ENCODE measurements at places on chromosomes 6 and 20.

DNA sequence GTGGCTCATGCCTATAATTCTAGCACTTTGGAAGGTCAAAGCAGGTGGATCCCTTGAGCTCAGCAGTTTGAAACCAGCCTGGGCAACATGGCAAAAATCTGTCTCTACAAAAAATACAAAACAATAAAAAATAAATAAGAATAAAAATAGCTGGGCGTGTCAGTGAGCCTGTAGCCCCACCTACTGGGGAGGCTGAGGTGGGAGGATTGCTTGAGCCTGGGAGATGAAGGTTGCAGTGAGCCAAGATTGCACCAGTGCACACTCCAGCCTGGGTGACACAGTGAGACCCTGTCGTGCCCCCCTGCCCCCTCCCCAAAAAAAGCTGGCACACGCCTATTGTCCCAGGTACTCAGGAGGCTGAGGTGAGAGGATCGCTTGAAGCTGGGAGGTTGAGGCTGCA, 35.1 kb upstream of the SRPK1 start:
- H3K27ac ChIP-seq: no peak overlapping the region
- H3K27me3 ChIP-seq: peaks cover 21% of the 10 kb centered on the region
- DNase-seq: no peak
- H3K36me3 ChIP-seq: no peaks in the 10 kb centered on the region
- no peaks in the 10 kb centered on the region for H3K4me1 ChIP-seq
- no peak overlapping the region for H3K4me3 ChIP-seq

DNA sequence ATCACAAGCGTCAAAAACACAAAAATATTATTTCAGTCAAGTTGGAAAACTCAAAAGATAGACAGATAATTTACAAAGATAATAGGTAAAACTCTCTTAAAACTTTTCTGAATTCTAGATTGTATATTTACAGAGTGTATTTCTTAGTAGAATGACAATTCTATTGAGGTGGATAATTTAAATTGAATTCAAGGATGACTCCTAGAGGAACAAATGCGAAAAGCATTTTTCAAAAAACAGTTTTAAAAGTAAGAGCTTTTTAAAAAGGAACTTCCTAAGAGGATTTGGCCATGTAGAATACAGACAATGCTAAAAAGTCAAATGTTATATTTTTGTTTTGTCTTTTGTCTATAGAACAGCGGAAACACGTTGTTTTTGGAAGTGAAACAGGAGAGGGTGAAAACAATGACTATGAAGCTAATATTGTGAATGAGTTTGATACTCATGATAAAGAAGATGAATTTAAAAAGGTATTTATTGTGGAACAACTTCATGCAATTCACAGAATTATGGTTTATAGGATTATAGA, 90.1 kb downstream of the DNAH8 start:
- no peaks in the 10 kb centered on the region for H3K4me1 ChIP-seq
- H3K36me3 ChIP-seq: peaks cover 3% of the 10 kb centered on the region
- DNase-seq: no peak
- no peak overlapping the region for H3K27ac ChIP-seq

DNA sequence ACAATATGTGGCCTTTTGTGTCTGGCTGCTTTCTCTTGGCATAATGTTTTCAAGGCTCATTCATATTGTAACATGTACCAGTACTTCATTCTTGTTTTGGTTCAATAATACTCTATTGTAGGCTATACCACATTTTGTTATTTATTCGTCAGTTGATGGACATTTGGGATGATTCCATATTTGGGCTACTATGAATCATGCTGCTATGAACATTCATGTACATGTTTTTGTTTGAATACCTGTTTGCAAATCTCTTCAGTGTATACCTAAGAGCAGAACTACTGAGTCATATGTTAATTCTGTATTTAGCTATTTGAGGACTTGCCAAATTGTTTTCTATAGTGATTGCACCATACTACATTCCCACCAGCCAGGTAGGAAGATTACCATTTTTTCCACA, 259.9 kb downstream of the GMPR start:
- peaks cover 16% of the 10 kb centered on the region for H3K4me1 ChIP-seq
- DNase-seq: no peak
- H3K36me3 ChIP-seq: no peaks in the 10 kb centered on the region
- H3K27me3 ChIP-seq: no peaks in the 10 kb centered on the region
- no peak overlapping the region for H3K4me3 ChIP-seq

- H3K27me3 ChIP-seq: no peaks in the 10 kb centered on the region
- peaks cover 8% of the 10 kb centered on the region for H3K4me1 ChIP-seq
- H3K36me3 ChIP-seq: no peaks in the 10 kb centered on the region
Observed at GRCh38 chr20:5069141-5069806, 50.5 kb downstream of the PCNA start.

GRCh38 chr6:36755435-36756348, 58.1 kb downstream of the RAB44 start:
- H3K27me3 ChIP-seq: no peaks in the 10 kb centered on the region
- DNase-seq: peak; percentile 57
- H3K27ac ChIP-seq: peak overlapping the region; percentile 96
- peaks cover 23% of the 10 kb centered on the region for H3K36me3 ChIP-seq
- H3K4me3 ChIP-seq: peak overlapping the region; percentile 92

GRCh38 chr6:17211101-17211500, 70.1 kb upstream of the RBM24 start:
- H3K4me3 ChIP-seq: no peak overlapping the region
- no peaks in the 10 kb centered on the region for H3K4me1 ChIP-seq
- no peak overlapping the region for H3K27ac ChIP-seq
- H3K36me3 ChIP-seq: no peaks in the 10 kb centered on the region
- H3K27me3 ChIP-seq: no peaks in the 10 kb centered on the region

DNA sequence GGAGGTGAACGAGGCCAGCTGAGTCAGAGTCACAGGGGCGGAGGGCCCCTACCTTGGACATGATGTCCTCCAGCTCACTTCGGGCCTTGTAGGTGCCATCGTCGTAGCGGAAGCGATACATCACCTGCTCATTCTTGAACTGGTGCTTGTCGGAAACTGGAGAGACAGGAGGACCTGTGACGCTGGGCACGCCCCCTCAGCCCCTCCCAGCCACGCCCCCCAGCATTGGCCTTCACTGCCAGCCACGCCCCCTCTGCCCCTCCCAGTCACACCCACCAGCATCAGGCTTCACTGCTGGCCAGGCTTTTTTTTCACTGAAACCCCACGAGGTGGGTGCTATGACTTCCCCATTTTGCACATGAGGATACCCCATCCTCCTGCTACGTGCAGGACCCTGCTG, 148.2 kb downstream of the PREX1 start:
- H3K27ac ChIP-seq: no peak overlapping the region
- no peak overlapping the region for H3K4me3 ChIP-seq
- DNase-seq: peak; percentile 20
- no peaks in the 10 kb centered on the region for H3K27me3 ChIP-seq
- peaks cover 4% of the 10 kb centered on the region for H3K4me1 ChIP-seq

DNA sequence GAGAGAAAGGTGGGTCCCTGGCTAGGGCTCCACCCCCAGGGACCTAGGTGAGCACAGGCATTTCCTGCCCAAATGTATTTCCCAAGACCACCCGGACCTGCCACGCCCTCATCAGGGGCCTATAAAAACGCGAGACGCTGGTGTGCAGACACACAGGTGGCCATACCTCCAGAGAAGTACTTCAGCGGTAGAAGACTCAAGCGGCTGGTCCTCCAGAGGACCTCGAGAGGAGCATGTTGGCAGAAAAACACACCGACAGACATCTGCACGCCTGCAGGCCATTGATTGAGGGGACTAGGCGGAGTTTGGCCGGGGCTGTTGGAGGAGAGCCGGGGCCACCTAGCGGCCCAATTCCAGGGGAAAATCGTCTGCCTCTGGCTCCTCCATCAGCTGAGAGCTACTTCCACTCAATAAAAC, 695.8 kb upstream of the MMS22L start:
- DNase-seq: no peak
- no peak overlapping the region for H3K27ac ChIP-seq
- no peak overlapping the region for H3K4me3 ChIP-seq
- H3K36me3 ChIP-seq: no peaks in the 10 kb centered on the region

DNA sequence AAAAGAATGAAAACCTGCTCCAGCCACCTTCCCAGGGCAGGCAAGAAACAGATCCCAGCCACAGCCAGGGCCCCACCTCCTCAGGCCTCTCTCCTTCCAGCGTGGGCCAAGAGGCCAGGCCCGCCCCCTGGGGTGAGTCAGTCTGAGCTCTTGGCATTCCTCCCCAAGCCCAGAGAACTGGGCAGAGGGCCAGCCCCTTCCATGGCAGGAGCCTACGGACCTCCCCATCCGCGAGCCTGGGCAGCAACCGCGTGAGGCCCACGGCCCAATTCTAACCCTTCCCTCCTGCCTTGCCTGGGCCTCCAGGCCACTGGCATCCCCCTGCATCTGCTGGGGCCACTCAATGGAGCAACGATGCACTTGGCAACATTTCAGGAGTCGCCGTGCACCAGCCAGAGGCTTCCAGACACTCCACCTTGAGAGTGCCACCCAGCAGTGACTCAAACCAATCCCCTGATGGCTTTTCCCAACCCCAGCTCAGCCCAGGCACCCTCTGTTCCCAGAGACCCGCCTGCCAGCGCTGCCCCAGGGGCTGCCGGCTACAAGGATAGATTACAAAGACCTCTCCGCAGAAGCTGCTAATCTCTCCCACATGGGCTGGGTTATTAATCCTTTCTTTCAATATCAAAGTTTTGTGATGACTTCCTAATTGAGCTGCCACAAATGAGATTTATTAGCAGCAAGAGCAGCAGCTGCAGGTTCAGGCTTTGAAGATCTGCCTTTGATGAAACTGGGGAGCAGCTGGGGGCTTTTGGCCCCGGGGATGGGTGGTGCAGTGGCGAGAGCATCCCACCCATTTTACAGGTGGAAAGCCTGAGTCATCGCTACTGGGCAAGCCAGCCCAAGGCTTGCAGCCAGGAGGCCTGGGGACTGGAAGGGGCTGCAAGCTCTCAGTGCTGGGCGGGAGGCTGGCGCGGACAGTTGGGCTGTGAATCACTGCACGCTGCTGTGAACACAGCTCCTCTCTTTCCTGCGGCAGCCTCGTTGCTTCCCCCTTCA, 85.7 kb downstream of the NFATC2 start:
- H3K4me3 ChIP-seq: peak overlapping the region; percentile 44
- no peaks in the 10 kb centered on the region for H3K27me3 ChIP-seq
- H3K36me3 ChIP-seq: peaks cover 38% of the 10 kb centered on the region
- peaks cover 27% of the 10 kb centered on the region for H3K4me1 ChIP-seq
- DNase-seq: no peak

- H3K27me3 ChIP-seq: no peaks in the 10 kb centered on the region
- no peak for DNase-seq
- H3K4me1 ChIP-seq: peaks cover 34% of the 10 kb centered on the region
- H3K4me3 ChIP-seq: no peak overlapping the region
Observed at GRCh38 chr6:111428811-111429210, 54.2 kb downstream of the REV3L start.

GRCh38 chr20:59585714-59586409, 18.5 kb upstream of the PHACTR3 start:
- no peak overlapping the region for H3K27ac ChIP-seq
- no peak overlapping the region for H3K4me3 ChIP-seq
- no peaks in the 10 kb centered on the region for H3K4me1 ChIP-seq
- H3K27me3 ChIP-seq: peaks cover 4% of the 10 kb centered on the region

GRCh38 chr20:689947-690346, 14.3 kb upstream of the SCRT2 start:
- H3K4me3 ChIP-seq: no peak overlapping the region
- no peak overlapping the region for H3K27ac ChIP-seq
- DNase-seq: no peak
- no peaks in the 10 kb centered on the region for H3K36me3 ChIP-seq

DNA sequence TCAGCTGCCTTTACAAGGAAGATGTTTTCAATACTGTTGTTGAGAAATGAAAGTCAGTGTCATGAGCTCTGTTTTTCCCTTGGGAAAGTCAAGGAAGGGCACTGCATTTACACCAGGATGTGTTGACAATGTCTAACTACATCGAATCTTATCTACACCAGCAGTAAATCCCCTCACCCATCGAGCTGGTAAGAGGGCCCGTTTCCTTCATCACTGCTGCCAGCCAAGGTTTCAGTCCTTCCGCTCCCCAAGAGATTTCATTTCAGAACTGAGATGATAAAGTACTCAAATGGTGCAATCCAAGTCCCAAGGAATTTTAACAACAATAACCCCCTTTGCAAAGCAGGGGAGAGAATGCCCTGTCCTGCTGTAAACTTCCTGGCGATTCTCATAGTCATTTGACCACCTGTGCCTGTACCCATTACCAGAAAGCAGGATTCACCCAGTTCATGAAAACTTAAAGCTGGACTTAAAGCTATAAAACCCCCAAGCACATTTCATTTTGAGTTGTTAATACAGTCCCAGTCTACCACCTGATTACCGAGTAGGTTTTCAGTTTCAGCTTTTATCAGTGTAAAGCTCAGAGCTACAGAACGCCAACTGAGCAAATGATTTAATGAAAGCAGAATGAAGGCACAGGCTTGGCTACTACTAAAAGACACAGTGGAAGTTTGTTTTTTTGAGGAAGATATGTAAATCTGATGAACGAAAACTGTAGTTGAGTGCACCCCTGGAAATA, 122.5 kb upstream of the TAB2 start:
- peaks cover 13% of the 10 kb centered on the region for H3K4me1 ChIP-seq
- no peak overlapping the region for H3K4me3 ChIP-seq
- no peaks in the 10 kb centered on the region for H3K27me3 ChIP-seq
- no peak overlapping the region for H3K27ac ChIP-seq
